ENCODE measurements at places on chromosomes 4 and X.
A peak's percentile ranks its signal among the peaks of the same experiment; 100 is the strongest.

- DNase-seq = no peak
Observed at GRCh38 chr4:102253860-102254259, 91.4 kb downstream of the SLC39A8 start.

- no peak for DNase-seq
Observed at GRCh38 chr4:114137984-114138383, 158.5 kb upstream of the ARSJ start.

- DNase-seq = no peak
Observed at GRCh38 chrX:111823128-111823527, 52.9 kb upstream of the TRPC5OS start.

DNA sequence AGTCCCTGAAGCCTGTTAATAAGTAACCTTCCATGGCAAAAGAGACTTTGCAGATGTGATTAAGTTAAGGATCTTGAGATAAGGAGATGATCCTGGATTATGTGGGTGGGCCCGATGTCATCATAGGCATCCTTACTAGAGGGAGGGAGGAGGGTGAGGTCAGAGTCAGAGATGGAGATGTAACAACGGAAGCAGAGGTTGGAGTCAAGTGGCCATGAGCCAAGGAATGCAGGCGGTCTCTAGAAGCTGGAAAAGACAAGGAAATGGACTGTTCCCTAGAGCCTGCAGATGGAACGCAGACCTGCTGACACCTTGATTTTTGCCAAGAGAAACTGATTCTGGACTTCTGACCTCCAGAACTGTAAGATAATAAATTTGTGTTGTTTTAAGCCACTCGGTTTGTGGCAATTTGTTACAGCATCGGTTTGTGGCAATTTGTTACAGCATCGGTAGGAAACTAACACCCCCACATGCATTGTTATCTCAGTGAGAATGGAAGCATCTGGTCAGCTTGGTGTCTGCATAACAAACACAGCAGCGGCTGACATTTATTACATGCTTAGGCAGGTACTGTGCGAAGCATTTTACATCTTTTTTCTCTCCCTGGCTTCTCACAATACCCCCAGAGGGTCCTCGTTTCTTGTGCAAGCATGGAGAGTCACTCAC, 55.6 kb downstream of the CLDN34 start:
- DNase-seq = no peak

GRCh38 chr4:122671919-122672490, 51.1 kb upstream of the IL21 start:
- peak; percentile 5 for DNase-seq

DNA sequence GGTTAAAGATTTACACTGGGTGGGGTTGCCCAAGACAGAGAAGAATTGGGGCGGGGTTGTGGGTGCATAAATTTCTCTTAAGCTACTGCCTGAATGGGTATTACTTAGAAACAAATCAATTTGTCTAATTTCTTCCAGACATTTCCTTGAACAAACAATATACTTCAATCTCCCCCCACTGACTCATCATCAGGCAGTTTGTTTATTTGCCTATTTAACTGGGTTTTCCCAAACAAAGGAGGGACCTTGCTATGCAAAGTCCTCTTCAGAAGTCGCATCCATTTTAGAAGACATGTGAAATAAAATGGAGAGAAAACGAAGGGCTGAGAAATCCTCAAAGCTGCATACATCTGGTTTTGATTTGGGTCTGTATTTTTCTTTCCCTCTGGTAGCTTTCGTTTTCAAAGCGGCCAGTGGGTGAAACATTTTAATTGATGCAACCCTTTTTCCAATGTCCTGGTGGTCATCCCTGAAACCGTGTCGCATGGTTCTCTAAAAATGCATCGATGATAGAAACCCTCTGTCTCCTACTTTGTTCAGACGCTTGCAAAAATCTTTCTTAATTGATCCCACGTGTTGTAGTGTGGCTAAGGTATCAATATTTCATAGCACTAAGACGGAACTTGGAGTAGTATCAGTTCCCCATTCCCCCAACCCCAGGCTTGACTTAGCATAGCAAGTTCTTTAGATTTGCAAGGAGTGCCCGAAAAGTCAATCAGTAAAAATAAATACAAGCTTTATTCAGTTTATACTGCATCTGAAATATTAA, 115.1 kb upstream of the MXRA5 start:
- DNase-seq = no peak

DNA sequence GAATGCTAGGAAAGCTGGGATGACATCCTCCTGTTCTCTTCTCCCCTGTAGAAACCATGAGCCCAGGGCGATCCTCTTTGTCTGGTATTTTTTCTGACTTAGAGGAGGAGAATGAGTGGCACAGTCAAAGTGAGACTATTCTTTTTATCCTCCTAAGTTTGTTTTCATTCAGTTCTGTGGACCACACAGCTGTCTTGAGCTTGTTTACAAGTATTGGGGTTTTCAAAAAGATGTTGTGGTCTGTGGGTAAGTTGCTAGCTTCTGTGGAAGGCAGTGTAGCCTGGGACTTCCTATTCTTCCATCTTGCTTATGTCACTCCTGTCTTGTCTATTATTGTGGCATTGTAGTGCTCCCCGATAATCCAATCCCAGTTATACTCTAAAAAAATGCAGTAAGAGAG, 223.0 kb downstream of the PAPSS1 start:
- no peak for DNase-seq

GRCh38 chrX:37834937-37835336, 12.4 kb downstream of the DYNLT3 start:
- no peak for DNase-seq
